ENCODE measurements at places on chromosomes 7 and 10.

- no peak for DNase-seq
These were observed 34.0 kb upstream of the SLC35B4 start for GRCh38 chr7:134350709-134351108.

- DNase-seq, result no peak
These were observed 124.9 kb upstream of the TCERG1L start for GRCh38 chr10:131436458-131436857.

DNA sequence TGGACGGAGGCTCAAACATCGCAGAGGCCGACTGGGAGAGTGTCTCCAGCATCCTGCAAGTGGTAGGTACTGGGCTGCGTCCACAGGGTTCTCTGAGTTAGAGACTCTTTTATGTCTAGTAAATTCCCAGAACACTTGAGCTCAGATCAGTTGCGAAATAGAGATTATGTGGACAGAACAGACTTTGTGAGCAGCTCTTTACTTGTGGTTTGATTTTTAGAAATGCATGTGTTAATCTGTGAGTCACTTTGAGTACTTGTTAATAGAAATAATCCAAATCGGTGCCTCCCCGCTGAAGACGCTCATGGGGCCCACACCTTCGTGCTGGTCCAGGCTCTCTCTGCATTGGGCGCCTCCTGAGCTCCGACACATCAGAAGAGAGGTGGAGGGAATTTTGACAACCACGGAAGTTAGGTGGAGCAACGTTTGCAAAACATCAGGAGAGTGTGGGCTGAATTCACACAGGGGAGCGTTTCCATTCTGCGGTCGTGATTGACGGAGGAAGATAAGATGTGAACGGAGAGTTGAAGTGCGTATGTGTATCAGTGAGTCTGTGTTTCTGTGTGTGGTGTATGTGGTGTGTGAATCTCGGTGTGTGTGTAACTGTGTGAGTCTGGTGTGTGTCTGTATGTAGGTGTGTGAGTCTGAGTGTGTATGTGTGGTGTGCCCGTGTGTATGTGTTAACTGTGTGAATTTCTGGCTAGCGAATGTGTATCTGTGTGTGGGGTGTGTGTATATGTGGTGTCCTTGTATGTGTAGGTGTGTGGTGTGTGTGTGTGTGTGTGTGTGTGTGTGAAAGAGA is 32.1 kb downstream of the PFKP start:
- no peak for DNase-seq

DNA sequence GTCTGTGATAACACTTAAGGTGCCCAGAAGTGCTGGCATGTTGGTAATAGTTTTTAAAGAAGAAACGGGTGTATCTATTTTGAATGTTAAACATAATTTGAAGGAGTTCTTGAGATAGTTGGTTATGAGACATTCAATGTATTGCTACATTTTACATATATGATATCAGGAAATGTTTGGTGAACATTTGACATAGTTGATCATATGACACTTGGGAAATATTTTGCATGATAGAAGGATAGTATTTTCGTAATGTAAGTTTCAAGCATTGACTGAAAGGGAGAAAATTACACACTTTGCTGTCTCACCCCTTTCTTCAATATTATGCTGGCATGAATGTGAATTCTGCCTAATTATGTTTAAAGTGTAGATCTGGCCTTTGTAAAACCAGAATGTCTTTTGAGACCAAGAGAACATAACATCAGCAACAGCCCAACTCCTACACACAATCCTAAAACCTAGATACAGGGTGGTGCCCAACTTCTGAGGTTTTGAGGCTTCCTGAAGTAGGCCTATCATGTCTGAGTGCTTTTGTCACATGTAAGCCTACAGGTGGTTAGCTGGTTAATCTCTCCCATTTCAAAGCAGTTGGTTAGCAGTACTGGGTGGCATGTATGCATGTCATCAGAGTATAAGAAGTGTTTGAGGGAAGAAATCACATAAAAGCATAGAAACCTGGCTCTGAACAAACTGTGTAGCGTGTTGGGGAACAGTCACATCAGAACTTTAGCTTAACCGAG is 2.1 kb downstream of the ADD3 start:
- no peak for DNase-seq

- no peak for DNase-seq
These were observed 50.5 kb downstream of the STRA8 start for GRCh38 chr7:135283959-135284638.

GRCh38 chr7:116588225-116588624 is 63.4 kb downstream of the CAV1 start:
- DNase-seq, result no peak

GRCh38 chr7:18653381-18654155 is 158.0 kb downstream of the HDAC9 start:
- no peak for DNase-seq

- DNase-seq, result no peak
These were observed 395.9 kb downstream of the GRM8 start for GRCh38 chr7:126856691-126857291.

DNA sequence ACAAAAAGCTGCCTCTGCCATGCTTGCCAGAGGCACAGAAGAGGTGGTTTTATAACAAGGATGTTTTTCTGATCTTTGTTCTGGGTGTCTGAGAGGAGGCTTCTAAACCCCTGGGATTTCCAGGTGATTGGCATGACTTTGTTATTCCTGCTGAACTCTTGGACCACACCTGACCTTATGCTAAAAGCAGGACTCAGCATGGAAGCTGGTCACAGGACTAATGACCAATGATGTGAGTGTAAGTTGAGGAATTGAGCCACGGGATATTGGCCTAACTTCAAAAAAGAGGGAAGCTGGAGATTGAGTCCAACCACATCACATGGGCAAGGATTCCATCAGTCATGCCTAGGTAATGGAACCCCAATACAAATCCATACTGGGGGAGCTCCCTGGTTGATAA is 437.9 kb downstream of the POM121L12 start:
- DNase-seq, result no peak

GRCh38 chr7:137343281-137343841 is at the start of gene PTN:
TSS of gene PTN (minus strand) at chr7:137343733. CDS start at chr7:137254973, 88,760 bp downstream.
- DNase-seq, result no peak

DNA sequence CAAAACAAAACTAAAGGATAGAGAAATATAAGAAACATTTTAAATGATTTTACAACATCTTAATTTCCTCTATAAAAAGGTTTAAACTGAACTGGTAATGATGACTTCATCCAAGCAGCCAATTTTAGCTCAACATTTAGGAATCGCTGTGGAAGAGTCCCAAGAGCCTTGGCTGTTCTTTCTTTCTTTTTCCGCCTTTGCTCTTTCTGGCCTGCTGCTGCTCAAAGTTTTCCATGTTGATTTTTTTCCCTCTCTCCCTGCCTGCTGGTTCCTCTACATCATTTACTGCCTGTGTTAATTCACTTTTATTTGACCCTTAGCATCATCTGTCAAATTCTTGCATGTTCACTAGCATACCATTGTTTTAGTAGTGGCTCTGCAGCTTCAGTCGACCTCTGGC is 146.9 kb downstream of the EVX1 start:
- DNase-seq, result no peak
